ENCODE measurements at places on chromosomes 2 and 18.

DNA sequence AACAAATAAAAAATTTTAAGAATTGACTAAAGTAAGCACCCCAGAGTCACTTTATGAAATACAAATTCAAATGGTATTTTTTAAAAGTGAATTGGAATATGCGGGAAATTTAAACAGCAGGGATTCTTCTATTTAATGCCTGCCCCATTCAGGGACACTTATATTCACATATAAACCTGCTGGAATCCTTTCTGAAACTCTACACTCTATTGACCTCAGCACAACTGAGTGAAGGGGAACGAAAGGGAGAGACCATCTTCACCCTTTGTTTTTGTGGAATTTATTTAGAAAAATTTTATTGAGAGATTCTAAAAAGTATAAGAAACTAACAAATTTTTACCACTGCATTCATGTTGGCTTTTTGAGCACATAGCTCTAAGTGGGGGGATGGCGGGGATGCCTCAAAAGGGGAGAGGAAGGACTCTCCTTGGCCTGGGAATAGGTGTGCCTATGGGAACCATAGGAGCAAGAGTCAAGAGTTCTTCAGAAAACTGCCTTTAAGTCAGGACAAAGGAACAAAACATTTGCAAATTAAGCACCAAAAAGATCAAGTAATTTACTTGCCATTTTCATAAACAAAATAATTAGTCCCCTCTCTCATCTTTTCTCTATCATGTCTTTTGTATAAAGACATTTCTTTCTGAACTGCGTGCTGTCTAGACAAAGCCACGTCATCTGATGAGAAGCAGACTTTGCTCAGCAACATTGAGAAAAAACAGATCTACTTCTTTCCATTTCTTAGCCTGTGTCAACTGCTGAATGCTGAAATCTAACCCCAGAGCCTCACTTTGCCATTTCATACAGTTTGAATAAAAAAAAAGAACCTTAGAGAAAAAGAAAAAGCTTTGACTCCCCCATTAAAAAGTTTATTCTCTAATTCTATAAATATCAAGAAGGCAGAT, 21.6 kb upstream of the FLACC1 start:
- DNase-seq: no peak

- DNase-seq: no peak
These were observed 180.3 kb downstream of the TFCP2L1 start for GRCh38 chr2:121104721-121105141.

DNA sequence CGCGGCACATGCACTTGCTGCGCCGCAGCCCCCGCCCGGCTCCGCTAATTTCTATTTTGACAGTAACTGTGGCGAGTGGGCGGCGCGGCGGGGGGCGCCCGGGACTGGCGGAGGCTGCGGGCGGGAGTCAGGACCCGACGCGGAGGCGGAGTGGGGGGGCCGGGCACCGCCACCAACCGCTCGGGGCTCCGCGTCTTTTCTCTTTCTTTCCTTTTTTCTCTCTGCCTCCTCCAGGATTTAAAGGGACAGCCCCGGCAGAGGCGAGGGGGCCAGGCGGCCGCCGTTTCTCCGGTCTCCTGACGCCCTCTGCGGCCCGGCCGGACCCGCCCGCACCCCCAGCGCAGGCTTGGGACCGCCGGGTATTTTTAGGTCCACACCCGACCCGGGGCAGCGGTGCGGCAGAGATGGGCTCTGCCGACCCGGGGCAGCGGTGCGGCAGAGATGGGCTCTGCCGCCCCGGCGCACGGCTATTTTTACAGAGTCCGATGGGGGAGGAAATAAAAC, 460 bp upstream of the ZBTB7C start:
- DNase-seq: no peak

DNA sequence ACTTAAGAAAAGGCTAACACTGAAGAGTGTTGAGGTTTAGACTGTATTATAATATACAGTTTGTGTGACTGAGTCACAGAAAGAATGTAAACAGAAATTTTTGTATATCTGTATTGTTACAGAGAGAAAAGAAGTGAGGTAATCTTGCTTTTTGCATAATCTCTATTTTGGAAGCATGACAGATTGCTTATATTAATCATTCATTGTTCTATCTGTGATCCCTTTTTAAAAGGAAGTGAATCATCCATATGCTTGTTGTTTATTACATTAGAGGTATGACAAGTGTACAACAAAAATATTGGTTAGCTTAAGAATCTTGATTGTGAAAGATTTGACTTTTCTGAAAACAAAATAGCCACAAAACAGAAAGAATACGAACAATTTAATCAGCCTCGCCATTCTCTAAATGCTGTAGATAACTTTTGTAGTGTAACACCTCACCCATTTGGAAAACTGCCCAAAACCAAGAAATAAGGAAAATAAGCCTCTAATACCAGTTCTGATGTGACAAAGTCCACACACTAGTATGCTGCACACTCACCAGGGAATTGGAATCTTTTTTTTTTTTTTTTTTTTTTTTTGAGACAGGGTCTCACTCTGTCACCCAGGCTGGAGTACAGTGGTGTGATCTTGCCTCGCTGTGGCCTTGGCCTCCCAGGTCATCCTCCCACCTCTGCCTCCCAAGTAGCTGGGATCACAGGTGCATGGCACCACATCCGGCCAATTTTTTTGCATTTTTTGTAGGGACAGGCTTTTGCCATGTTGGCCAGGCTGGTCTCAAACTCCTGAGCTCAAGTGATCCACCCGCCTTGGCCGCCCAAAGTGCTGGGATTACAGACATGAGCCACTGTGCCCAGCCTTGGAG, 91.5 kb upstream of the LPIN2 start:
- DNase-seq: no peak

DNA sequence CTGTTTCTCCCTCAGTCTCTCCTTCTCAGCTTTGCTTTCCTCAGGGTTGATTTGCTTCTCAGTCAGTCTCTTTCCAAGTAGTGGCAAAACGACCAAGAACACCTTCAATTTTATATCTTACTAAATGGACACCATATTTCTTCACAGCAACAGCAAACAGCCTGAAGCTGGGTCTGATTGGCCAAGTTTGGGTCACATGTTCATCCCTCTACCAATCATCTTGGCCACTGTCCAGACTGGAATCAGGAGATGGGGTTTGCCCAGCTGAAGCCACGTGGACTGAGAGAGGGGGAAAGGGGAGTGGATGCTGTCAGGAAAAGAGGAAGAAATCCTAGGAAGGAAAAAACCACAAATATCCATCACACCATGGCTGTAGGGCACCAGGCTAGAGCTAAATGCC, 42.0 kb upstream of the ACMSD start:
- DNase-seq: no peak

- DNase-seq: no peak
These were observed 106.4 kb downstream of the CTAGE1 start for GRCh38 chr18:22311301-22311700.

DNA sequence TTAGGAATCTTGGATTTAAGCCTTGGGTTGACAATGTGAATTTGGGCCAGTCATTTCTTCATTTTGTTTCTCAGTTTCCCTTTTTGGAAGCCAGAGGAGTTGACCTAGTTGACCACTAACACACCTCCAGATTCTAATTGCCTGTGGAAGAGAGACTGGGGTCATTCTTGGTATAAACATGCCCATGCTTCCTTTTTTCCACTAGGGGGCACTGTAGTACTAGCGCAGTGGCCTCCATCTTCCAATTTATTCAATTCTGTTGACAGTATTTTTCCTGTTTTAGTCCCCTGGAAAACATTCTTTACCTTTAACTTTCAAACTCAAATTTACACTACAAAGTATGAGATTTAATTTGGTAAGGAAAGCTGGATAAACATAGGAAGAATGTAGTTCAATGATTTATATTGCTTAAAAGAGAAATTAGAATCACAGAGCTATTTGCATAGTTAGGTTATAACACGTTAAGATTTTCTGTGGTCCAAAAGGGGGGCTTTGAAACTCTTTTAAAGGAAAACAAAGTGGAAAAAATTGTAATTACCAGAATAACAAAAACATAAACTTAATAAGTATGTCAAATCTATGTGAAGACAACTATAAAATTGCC, 57.5 kb upstream of the AGPS start:
- DNase-seq: peak; percentile 59

GRCh38 chr2:70890469-70891065, 45.1 kb upstream of the ATP6V1B1 start:
- DNase-seq: no peak

- DNase-seq: no peak
These were observed 83.8 kb upstream of the ARL4C start for GRCh38 chr2:234580686-234581085.

DNA sequence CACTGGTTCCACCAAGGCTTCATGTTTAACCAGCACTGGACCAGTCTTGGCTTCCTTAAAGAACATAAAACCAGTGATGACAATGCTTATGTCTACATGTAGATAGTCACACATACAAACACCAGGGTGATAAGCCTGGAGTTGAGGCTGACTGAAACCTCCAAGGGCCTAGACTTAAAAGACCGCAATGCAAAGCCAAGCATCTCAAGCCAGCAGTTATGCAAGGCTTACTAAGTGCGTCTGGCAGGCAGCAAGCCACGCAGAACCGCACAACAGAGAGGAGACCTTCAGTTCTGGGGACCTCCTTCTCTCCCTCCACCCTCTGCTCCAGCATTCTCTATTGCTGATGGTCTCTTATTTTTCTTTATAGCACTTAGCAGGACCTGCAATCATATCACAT, 63.2 kb upstream of the ACAA2 start:
- no peak for DNase-seq

GRCh38 chr18:2391470-2391869, 179.8 kb downstream of the METTL4 start:
- no peak for DNase-seq
